IPS DF 6.9 (cell line): ENCODE measurements at places on chromosomes 11 and 22.

DNA sequence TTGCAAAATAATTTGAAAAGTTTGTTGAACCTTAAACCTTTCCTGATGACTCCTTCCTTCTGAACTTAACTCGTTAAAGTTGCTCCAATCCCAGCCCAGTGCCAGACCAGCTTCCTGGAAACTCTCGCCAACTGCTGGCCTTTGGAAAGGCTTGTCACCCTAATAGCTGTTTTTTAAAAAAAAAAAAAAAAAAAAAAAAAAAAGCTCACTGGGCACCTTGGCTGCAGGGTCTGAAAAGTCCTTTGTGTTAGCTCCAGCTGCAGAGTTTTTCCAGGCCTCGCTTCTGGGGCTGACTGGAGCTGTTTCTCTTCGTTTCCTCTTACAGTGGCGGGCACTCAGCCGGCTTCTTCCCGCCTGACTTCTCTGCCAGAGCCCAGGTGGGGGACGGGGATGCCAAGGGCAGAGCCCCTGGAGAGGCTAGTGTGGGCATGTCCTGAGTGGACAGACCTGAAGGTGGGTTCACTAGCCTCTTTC lies 25.1 kb downstream of the KCNQ1OT1 start:
- no peak for DNase-seq

DNA sequence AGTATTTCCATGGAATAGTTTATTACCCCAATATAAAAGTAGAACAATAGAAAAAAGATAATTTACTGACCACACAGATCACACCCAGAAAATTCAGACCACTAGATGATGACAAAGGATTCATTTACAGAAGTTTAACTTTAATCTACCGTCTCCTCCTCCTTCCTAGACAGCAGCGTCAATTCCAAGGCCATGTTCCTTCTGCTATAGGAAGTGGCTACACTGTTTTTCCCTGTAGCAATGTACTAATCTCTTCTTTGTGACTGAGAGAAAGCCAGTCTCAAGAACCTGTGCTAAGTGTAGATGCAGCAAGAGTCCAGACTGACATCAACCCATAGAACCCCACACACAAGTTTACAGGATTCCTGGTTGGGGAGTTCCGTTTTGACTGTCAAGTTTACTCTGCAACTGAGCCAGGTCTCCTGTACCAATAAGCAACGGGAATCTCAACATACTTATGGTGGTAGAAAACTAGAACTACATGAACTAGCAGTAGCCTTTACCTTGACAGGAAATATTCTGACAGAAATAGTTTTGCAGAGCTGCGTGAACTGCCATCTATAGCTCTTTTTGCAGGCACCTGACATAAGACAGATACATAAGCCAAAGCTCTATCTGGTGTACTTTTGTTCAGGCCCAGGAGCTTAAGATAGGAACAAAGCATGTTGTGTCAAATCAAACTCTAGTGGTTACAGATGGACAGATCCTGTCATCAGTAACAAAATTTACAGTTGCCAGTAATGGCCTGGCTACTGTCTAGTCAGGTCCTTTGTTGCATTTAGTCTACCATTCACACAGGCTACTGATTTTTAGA lies 42.9 kb downstream of the MRTFA start:
- DNase-seq: no peak

- no peak for DNase-seq
Observed at GRCh38 chr22:49345896-49346295, 481.8 kb downstream of the BRD1 start.

DNA sequence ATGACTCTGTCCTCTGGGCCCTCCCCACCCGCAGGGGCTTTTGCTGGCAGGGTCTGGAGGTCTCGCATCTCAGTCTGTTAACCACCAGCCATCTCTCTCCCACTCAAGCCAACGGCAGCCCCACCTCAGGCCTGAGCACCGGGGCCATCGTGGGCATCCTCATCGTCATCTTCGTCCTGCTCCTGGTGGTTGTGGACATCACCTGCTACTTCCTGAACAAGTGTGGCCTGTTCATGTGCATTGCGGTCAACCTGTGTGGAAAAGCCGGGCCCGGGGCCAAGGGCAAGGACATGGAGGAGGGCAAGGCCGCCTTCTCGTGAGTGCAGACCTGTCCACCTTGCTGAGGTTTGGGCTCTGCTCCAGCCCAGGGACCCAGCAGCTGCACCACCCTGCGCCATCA lies 44.3 kb upstream of the TTC12 start:
- DNase-seq: no peak

DNA sequence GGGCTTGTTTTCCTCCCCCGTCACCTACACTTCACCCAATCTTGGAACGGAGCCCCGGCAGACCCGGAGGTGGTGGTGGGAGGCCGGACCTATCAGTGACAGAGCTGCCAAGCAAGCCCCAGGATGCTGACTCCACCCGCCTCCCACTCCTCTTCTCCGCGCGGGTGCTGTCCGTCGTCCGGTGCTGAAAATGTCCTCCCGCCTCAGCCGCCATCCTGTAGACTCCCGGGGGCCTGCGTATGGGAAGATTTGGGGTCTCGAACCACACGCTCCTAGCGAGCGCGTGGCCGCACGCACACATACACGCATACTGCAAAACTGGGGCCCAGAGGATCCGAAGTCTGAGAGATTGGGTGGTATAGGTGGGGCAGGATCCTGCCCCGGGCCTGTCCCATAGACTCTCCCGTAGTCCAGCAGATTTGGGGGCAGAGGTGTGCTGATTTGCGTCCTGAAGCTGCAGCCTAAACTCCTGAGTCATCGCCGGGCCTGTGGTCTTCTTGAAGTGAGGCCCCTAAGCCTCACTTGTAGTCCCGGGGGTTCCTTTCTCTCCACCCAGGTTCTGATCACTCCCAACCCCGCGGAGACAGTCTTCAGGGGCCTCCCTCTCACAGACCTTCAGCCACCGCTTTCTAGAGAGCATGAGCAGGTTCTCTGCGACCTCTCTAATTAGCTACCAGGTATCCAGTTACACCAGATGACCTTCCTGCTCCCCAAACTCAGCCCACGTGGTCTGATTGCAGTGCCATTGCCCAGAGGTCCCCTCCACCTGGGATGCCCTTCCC lies 796 bp upstream of the YIF1A start:
- no peak for DNase-seq

GRCh38 chr11:47987310-47987709 lies 7.0 kb downstream of the PTPRJ start:
- no peak for DNase-seq
